Endothelial cell (in vitro differentiated cells): ENCODE measurements at places on chromosomes 6 and 20.

DNA sequence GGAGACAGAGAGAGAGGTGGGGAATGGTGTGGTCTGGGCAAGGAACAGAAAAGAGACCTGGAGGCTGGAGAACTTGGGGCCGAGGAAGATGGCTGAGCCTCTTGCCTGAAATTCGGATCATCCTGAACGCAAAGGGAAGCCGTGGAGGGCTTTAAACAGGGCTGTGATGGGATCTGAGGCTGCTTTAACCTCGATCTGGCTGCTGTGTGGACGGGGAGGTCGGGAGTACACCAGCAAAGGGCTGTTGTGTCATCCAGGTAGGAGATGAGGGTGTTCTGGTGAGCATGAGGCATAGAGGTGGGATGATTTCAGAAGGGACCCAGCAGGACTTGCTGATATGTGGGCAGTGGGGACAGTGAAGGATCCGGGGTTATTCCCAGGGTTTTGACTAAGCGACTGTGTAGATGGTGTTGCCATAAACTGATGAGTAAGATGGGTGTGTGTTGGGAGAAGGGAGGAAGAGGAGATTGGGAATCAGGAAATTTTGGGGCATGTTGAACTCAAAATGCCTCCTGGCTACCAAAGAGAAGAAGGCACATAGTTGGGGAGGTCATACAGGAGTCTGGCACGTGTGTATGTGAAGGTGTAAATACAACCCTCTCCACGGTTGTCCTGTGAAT, 158.5 kb downstream of the NFATC2 start:
- DNase-seq, result no peak

GRCh38 chr6:11275598-11275997, 43.1 kb upstream of the NEDD9 start:
- DNase-seq, result no peak

- no peak for DNase-seq
These were observed 4.8 kb downstream of the COL9A1 start for GRCh38 chr6:70298068-70298467.

GRCh38 chr6:17096652-17097051, 5.2 kb upstream of the STMND1 start:
- DNase-seq, result no peak

GRCh38 chr6:34018026-34018425, 127.9 kb downstream of the GRM4 start:
- no peak for DNase-seq

DNA sequence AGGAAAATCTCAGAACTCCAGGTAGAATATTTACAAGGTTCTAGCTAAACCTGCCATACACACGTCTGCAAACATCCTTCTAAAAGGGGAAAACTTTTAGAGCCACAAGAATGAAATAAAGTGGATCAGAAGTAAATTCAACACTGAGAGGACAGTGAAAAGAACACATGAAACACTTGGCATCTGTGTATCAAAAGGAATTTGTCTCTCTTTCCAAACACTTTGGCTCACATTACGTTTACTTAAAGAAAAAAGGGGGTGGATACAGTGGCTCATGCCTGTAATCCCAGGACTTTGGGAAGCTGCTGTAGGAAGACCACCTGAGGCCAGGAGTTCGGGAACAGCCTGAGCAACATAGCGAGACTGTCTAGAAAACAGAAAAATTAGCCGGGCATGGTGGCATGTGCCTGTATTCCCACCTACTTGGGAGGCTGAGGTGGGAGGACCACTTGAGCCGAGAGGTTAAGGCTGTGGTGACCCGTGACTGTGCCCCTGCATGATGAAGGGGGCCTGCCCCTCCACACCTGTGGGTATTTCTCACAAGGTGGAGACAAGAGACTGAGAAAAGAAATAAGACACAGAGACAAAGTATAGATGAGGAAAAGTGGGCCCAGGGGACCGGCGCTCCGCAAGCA, 35.4 kb downstream of the NINL start:
- no peak for DNase-seq
